ENCODE measurements at places on chromosomes 6 and 20.

DNA sequence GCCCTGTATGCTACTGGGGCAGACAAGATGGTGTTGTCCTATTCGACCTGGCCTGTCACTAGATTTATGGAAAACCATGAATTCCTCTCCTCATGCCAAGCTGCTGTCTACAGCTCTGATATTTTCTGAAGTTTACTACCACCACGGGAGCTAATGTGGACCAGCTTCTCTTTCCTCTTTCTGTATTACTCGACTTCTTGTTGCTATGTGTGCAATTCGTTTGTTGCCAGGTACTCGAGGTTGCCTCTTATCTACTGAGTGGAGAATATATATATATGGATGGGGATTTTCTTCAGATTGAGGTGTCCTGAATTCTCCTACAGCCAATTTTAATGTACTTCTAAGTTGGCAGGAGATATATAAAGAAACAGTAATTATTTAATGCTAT, 34.7 kb downstream of the MAN1A1 start:
- DNase-seq: no peak

- peak; percentile 5 for DNase-seq
These were observed 142.3 kb upstream of the SLC22A16 start for GRCh38 chr6:110618591-110619267.

DNA sequence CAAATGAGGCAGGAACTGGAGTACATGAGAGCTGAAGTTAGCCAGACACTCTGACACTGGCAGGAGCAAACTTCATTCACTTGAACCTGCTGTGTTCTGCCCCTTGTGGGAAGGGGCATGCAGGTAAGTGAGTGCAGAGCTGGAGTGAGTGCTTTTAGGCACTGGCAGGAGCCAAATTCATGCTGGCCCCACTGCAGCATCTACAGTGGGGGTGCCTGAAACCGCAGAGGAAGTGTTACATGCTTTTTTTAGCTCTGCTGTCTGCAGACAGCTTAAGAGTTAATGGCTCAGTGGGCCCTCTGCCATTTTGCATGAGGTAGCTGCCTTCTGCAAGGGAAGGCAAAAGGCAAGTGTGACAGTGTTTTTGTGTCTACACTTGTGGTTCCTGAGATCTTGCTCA, 167.9 kb upstream of the SYNCRIP start:
- no peak for DNase-seq

GRCh38 chr20:38164069-38164468, 1.0 kb downstream of the TGM2 start:
- no peak for DNase-seq

DNA sequence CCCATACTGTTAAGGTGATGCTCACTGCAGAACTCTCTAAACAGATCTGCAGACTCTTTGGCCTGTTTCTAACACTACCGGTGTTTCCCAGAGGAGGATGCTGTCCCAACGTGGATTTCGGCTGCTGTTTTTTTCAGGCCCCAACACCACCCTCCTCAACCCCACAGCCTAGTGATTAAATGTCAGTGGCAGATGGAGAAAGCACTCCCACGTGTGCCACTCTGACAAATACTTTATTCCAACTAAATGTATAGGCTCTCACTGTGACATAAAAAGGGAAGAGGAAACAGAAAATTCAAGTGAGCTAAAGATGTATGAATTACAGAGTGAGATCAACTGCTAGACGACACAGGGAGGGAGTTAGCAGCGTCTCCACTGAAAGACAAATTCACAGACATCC, 3.6 kb downstream of the TBC1D20 start:
- DNase-seq: no peak

- DNase-seq: no peak
These were observed 63.3 kb upstream of the SLC2A12 start for GRCh38 chr6:134115715-134116074.

DNA sequence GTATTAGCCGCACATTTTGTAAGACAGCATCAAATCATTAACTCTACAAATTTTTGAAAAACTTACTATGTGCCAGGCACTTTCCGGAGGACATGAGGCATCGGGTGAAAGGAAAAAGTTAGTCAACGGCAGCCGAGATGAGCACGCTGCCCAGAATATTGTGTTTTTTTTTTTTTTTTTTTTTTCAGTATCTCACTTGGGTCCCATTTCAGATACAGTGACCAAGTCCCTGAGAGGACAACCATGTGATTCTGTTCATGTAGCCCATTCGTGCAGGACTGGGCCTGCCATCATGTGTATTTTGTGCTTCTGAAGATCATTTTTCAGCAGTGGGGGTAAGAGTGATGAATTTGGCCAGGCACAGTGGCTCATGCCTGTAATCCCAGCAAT, 1.3 kb downstream of the SLA2 start:
- no peak for DNase-seq
